Left ventricle myocardium superior (tissue), 1 donor: ENCODE measurements at places on chromosomes 2 and 18. TPM values are rescaled to one million over a fixed set of nuclear protein-coding genes. Genes with fewer than 3 reads are reported as not detected.

- DNase-seq: no peak
Observed at GRCh38 chr2:221915926-221916325, 343.8 kb upstream of the EPHA4 start.

GRCh38 chr2:157677941-157678340, 49.3 kb upstream of the ACVR1C start:
- DNase-seq: no peak

- no peak for DNase-seq
Observed at GRCh38 chr2:134777593-134777992, 58.8 kb upstream of the TMEM163 start.

- no peak for DNase-seq
Observed at GRCh38 chr2:175147186-175147585, 20.8 kb downstream of the ATF2 start.

PRKAG3 gene
- total RNA-seq: 0.12 TPM

RAB6C gene
- 0.25 TPM for total RNA-seq
